ENCODE measurements at places on chromosomes 2 and 18.

GRCh38 chr2:201205515-201205849 is 22.5 kb downstream of the CASP10 start:
- no peak for DNase-seq

DNA sequence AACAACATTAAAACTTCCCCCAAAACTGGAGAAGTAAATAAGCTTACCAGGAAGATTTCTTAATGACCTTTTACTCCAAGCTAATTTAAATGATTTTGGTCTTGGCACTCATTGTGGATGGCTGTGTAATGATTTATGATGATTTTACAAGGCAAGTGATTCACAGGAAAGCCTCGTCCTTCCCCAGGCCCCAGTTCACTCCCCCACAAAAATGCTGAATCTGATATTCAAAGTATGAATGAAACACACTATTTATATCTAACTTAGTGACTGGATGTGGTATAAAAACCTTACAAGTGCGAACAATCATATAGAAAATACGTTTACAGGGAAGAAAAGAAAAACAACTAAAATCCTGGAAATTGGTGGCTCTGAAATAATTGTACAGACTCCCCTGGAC is 49.8 kb downstream of the ZNF516 start:
- DNase-seq = no peak

DNA sequence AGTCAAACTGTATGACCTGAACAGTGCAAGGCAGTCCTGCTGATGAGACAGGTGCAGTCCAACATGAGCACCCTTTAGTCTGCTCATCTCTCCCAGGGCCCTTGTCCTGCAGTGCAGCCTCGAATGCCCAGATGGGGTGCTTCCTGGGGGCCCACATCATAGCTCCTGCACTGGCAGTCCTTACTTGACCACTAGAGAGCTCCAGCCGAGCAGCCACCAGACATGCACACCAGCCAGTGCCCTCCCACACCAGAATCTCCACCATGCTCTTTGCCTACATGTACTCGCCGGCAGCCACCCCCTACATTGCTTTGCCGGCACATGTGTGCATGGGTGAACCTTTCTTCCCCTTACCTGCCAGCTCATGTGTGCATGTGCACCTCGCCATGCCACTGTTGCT is 188.8 kb upstream of the GULP1 start:
- DNase-seq = no peak

DNA sequence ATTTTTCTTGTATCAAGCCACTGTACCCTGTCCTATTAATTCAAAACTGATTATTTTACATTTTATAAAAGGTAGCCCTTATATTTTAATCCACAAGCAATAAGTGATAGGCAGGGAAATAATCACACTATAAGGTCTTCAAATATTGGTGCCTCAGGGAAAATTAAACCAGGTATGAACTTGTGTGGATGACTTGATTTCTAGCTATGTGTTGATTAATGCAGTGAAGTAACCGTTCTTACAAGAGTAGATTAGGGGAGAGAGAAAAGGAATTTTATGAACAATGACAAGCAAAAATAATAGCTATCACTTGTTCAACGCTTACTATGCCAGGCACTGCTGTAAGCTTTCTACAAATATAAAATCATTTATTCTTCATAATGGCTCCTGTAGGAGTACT is 199.6 kb downstream of the PTGR3 start:
- DNase-seq = no peak

DNA sequence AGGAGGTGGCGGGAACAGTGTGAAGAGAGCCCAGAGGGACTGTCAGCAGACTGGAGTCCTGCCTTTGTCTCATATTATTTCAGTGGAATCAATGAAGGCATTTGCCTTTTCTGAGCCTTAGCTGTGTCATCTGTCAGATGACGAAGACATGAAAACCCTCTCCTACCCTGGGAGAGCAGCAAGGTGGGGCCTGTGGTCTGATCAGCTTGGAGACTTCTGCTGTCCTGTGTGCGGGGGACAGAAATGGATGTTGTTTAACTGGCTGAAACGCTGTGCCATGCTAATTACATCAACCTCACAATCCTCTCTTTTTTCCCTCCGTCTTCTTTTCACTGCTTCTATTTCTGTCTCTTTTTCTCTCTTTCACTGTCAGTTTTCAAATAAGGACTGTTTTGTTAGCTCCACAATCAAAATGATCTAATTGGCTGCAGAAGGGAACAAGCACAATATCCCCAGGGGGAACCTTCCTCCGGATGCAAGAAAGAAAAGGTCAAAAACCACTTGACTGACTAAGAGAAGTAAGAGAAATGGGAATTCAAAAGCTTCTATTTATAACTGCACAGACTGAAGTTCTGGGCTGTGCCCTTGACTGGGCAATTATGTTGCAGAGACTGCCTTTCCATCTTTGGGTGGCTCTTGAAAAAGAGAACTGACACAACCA is 340.1 kb downstream of the CLIP4 start:
- DNase-seq = no peak

- DNase-seq = no peak
Measured at GRCh38 chr18:58505181-58505580, 123.7 kb downstream of the ALPK2 start.

DNA sequence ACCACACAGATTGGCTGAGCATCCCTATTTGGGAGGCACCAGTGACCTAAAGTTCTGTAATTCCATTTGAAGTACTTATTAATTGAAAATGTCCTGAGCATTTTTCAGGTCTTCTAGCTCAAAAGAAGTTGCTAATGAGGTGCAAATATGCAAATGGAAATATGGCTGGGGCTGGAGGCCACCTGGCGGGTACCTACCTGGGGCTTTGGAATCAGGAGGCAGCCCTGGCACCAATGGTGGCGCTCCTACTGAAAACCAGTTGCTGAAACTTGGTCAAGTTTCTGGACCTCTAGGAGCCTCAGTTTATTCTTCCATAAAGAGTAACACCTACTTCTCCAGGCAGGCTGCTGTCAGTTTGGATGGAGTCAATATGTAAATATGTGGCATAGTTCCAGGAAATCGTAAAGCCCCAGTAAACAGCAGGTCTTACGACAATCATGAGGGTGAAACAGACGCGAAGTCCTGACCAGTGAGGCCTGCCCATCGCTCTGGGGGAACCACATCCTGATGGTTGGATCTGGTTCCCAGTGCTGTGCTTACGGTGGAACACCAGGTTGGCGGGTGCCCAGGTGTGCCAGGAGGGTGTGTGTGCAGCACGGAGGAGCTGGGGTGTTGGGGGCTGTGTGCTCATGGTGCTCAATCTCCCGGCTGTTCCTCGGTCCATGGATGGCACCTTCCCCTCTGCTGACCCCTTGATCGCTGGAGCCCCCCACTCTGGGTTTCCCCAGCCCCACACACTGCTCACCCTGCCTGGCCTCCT is 186.1 kb downstream of the TWIST2 start:
- DNase-seq = no peak

DNA sequence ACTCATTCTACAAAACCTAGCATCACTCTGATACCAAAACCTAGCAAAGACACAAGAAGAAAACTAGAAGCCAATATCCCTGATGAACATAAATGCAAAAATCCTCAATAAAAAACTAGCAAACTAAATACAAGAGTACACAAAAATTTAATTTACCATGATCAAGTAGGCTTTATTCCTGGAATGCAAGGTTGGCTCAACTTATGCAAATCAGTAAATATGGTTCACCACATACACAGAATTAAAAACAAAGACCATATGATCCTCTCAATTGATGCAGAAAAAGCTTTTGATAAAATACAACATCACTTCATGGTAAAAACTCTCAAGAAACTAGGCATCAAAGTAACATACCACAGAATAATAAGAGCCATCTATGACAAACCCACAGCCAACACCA is 188.3 kb downstream of the ETAA1 start:
- no peak for DNase-seq

DNA sequence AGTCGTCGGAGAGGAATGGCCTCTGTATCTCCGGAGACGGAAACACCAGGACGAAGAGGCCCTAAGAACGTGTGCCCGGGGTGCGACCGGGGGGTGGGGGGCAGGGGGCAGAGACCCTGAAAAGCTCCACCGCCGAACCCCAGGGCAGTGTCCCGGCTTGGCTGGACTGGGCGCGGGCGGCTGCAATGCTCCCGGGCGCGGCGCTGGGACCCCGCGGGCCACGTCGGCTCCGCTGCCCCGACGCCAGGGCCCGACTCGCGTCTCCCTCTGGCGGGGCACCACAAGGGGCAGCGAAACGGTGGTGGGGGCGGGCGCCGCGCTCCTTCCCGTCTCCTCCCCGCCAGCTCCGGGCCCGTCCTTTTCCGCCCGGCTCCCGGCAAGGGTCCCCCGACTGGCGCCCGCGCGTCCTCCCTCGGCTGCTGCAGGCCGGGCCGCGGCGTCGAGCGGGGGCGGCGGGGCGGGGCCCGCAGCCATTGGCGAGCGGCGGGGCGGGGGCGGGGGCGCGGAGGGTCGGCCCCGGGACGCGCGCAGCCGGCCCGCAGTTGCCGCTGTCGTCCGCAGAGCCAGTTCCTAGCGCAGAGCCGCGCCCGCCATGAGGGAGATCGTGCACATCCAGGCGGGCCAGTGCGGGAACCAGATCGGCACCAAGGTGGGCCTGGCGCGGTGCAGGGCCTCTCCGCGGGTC is at the start of gene TUBB6:
Gene TUBB6 (plus strand): TSS at position 541 of the 685 bp plus-strand sequence. CDS start 52 bp downstream, at position 593.
- peak; percentile 91 for DNase-seq

DNA sequence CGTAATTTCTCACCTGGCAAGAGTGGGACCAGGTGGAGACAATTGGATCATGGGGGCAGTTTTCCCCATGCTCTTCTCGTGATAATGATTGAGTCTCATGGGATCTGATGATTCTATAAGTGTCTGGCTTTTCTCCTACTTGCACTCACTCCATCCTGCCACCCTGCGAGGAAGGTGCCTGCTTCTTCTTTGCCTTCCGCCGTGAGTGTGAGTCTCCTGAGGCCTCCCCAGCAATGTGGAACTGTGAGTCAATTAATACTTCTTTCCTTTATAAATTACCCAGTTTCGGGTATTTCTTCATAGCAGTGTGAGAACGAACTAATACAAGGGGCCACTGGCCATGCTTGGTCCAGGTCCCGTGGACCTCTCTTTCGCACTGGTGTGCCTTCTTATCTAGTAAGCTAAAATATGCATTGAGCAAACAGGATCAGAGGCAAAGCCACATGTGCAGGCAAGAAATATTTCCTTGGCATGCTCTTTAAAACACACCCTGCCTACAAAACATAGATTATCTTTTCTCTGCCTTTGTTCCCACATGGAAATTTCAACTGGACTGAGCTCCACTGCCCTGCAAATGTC is 821.1 kb downstream of the TRIB2 start:
- no peak for DNase-seq

DNA sequence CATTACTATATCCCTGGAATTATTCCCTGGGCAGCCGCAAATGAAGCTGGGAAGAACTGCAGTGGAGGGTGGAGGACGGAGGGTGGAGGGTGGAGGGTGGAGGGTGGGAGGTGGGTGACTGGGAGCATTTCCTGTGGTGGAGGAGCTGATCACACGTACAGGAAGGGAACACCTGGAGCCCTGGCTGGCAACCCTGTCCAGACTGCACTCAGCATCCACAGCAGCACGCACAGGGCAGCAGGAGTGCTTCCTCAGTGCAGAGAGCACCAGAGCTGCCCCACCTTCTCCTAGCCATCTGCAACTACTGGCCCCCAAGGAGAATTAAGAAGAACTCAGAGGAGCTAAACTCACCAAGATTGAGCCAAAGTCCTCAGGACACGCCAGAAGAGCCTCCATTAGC is 249.9 kb downstream of the EIPR1 start:
- no peak for DNase-seq

All from erythroblast (primary cell).